ENCODE measurements at places on chromosomes 2 and 18.

DNA sequence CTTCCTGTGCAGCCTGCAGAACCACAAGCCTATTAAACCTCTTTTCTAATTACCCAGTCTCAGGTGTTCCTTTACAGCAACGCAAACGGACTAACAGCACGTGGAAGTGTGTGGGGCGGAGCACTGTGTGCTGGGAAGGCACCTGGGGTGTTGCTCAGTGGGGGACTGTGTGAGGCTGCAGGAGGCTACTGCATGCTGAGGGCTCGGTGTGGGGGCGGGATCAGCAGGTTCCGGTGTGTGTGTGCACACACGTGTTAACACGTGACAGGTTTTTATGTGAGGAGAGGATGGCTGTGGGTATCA, 58.9 kb downstream of the ANKMY1 start:
- DNase-seq = no peak

GRCh38 chr18:3648200-3648599, 198.2 kb downstream of the TGIF1 start:
- no peak for DNase-seq

GRCh38 chr18:32271672-32272208, 81.9 kb downstream of the MEP1B start:
- DNase-seq = no peak

DNA sequence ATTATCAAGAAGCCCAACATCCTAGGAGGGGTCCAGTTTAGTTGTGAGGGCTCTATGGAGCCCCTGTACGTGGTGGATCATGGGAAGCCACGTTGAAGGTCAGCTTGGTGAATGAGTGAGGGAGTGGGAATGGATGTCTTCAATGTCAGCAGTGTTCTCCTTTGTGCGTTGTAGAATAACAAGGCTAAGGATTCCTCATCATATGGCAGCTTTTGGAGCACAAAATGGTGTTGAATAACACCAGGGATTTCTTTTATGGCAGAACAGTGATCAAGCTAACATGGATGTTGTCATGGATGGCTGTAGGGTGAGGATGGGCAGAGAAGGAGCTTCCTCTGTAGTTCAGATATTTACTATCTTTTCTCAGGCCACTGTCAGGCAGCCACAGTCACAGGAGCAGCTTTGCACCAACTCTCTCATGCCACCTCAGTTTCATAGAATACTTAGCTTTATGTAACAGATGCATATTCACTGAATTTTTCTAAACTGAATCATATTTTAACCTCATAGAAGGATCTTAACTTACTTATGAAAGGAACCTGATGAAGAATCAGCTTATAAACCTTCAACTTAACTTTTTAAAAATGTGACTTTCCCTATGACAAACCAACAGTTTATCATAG, 284.5 kb upstream of the EPAS1 start:
- no peak for DNase-seq

DNA sequence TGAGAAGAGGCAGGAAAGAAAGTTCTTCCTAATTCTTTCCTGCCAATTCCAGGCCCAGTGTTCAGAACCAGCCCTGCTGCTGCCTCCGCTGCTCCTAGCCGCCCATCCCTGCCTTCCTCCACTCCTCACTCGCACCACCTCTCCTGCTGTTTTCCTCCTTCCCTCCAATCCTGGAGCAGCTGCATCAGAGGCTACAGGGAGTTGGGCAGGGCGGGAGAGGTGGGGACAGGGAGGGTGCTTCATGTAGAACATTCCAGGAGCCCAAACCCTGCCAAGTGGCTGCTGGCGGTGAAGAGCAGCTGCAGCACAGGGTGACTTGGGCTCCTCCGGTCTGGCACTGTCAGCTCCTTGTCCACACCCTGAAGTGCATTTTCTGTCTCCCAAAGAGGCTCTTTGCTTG, 176.3 kb downstream of the TNS1 start:
- no peak for DNase-seq

DNA sequence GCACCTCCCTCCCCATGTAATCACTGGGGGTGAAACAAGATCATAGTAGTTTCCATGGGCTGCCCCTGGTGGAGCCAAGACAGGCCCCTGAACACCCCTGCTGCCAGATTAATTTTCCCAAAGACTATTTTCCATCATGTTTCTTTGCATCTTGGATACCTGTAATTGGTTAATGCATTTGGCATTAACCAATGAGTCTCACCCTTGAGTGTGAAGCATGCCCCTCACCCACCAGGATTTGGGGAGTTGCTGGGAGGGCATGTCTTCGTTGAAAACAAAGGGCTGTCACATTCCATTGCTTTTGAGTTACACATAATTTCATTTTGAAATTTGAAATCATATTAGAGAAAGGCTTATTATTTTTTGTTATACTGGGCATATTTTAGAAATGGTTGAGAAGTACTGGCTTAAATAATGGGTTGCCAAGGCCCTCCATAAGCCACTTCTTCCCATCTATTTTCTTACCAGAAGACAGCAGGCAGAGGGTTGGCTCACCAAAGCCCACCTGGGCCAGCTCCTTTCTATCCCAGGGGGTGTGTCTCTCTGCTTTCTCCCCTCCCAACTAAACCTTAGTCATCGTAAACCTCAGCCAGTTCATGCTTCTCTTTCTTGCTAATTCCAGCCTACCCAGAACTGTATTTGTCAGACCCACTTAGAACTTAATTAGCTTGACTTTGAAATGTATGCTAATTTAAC, 51.8 kb downstream of the ATIC start:
- no peak for DNase-seq

GRCh38 chr2:74856004-74856578, 22.2 kb downstream of the HK2 start:
- no peak for DNase-seq
